Activated CD8-positive, alpha-beta T cell treated with anti-CD3 and anti-CD28 coated beads, Interleukin-2, amount 10 ng/mL, durations not matched to agents 7 days and 5 days (primary cell): ENCODE measurements at places on chromosomes 2 and 18. TPM values are rescaled to one million over a fixed set of nuclear protein-coding genes. Genes with fewer than 3 reads are reported as not detected.

The GPBAR1 gene
- 0.97 TPM for total RNA-seq

The RIT2 gene
- not detected for total RNA-seq

The UNC80 gene
- not detected for total RNA-seq

The TEKT4 gene
- total RNA-seq: not detected

The MYO5B gene
- total RNA-seq: not detected

The ZNF892 gene
- 3.9 TPM for total RNA-seq

The RESP18 gene
- total RNA-seq: not detected

- no peak for DNase-seq
Observed at GRCh38 chr18:31450409-31450808, 2.9 kb downstream of the DSG3 start.

DNA sequence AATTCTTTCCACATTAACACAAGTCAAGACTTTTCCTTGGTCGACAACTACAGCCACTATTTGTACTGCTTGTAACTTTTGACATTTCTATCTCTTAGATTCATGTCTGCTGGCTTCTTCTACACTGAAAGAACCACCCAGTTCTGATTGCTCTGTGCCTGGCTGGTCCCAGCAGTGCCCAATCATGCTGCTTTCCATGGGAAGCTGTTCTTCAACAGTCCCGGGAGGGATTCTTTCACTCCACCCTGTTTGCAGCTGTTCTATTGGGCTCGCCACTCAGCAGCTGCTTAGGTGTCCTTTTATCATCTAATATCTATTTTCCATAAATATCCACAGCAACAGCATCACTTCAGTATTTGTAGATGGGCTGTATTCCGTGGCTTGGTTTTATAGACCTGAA lies 471.1 kb upstream of the SMIM21 start:
- no peak for DNase-seq

GRCh38 chr18:68607852-68608251 lies 107.1 kb downstream of the TMX3 start:
- no peak for DNase-seq

GRCh38 chr2:157160111-157160510 lies 97.4 kb upstream of the GALNT5 start:
- DNase-seq: no peak

- no peak for DNase-seq
Observed at GRCh38 chr2:148360662-148361061, 283.9 kb upstream of the EPC2 start.

- DNase-seq: no peak
Observed at GRCh38 chr2:57759131-57759530, 287.5 kb upstream of the VRK2 start.

- no peak for DNase-seq
Observed at GRCh38 chr18:36296650-36297416, 680 bp upstream of the FHOD3 start.

- DNase-seq: no peak
Observed at GRCh38 chr2:170354388-170354787, 176.4 kb downstream of the MYO3B start.

DNA sequence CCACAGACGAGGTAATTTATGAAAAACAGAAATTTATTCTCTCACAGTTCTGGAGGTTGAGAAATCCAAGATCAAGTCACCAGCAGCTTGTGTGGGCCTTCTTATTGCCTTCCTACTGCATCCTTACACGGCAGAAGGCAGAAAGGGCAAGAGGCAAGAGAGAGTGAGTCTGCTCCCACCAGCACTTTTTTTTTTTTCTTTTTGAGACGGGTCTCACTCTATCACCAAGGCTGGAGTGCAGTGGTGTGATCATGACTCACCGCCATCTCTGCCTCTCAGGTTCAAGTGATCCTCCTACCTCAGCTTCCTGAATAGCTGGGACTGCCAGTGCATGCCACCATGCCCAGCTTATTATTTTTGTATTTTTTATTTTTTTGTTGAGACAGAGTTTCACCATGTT lies 78.5 kb upstream of the HK2 start:
- DNase-seq: no peak

- no peak for DNase-seq
Observed at GRCh38 chr2:159551806-159552205, 64.5 kb downstream of the BAZ2B start.

GRCh38 chr18:71443706-71444480 lies 1100.2 kb downstream of the CBLN2 start:
- DNase-seq: no peak

DNA sequence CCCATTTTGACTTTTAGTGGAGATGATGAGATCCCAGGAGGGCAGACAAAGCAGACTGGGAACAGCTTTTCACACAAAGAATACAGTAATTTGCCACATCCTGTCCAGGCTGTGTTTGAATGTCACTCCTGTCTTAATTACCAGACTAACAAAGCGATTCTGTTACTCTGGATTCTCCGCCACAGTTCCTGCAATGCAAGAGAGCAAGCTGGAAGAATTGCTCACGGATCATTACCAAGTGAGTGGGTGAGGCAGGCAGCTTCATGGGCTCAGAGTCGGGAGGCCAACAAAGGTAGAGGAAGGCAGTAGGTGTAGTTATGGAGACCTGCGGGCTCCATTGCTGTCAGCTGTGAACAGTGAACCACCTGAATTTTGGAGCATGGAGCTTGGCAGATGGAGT lies 250.5 kb upstream of the ATP5MC3 start:
- DNase-seq: no peak

GRCh38 chr2:71715951-71716696 lies 262.8 kb downstream of the DYSF start:
- DNase-seq: no peak

GRCh38 chr2:62692225-62692624 lies 13.3 kb upstream of the EHBP1 start:
- DNase-seq: no peak
